Suprapubic skin (tissue), 4 donors: ENCODE measurements at places on chromosomes 4 and X. TPM values are rescaled to one million over a fixed set of nuclear protein-coding genes. Genes with fewer than 3 reads are reported as not detected.
A peak's percentile ranks its signal among the peaks of the same experiment; 100 is the strongest.

The CXXC4 gene
- 0.45 TPM for total RNA-seq

The CCDC149 gene
- 17.4 TPM for total RNA-seq

The EFNB1 gene
- total RNA-seq: 103 TPM

The CAPN6 gene
- 0.55 TPM for total RNA-seq

DNA sequence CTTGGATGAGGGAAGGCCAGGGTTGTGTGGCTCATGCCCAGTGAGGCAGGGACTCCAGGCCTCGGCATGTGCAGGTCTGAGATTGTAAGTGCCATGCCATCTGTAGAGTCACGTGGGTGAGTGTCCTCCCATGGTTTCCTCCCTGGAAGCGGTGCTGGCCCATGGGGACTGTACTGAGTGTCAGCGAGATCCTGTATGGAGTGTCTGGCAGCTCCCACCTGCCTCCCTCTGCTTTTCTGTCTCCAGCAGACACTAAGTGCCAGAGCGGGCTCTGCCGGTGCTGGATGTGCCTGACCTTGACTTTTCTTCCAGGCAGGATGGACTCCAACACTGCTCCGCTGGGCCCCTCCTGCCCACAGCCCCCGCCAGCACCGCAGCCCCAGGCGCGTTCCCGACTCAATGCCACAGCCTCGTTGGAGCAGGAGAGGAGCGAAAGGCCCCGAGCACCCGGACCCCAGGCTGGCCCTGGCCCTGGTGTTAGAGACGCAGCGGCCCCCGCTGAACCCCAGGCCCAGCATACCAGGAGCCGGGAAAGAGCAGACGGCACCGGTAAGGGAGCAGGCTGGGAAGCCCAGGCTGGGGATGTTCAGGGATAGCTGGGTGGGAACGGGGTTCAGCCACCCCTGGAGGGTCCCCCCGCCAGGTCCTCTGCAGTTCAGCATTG is 7.6 kb downstream of the WFS1 start:
- DNase-seq: no peak

DNA sequence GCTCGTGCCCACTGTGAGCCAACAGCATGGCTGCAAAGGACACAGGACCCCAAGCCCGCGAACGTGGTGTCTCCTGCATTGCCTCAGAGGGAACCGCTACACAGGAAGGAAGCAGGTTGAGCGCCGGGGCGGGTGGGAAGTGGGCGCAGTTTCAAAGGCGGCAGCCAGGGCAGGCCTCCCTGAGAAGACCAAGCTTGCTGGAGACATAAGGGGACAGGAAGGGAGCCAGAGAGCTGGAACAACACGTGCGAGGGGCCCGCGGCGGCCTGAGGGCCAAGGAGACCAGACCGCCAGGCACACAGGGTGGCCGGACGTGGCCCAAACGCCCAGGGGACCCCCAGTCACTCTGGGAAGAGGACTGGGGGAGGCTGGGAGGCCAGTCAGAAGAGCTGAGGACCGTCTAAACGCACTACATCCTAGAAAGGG is 32.0 kb downstream of the CTBP1 start:
- peak; percentile 71 for DNase-seq

DNA sequence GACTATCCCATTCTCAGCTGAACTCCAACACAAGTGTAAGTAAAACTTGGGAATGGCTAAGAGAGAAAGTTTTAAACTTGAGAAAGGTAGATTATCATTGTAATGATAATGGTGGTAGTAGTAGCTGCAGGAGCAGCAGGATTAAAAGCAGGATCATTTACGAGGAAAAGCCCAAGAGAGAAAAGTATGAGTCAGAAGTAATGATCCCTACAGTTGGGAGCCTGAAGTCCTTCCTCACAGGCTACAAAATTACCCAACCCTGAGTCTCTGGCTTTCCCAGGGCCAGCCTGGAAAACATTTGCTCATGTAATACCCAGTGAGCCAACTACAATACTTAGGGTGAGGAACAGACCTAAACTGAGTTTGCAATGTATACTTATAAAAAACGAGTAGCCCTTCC is 4.4 kb upstream of the PRDM8 start:
- DNase-seq: no peak

DNA sequence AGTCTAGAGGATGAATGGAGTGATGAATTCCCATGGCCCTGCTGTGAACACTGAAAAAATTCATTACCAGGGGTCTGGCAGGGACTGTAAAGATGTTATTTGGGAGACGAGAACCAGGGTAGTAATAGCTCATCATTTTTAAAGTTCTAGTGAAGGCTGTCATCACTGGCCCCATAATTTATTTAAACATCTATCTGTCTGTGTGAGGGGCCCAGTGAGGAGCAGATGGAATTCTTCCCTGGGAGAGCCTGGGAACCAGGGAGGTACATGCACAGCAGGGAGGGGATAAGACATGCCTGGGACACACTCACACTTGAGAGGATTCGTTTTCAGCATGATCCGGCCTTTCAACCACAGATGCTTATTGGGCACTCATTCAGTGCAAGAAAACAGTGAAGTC is 162.0 kb downstream of the PDGFRA start:
- DNase-seq: no peak

GRCh38 chrX:92232182-92232581 is 453.0 kb downstream of the PCDH11X start:
- DNase-seq: no peak
